Activated gamma-delta T cell (primary cell): ENCODE measurements at places on chromosomes 6 and 20.

GRCh38 chr6:63121166-63121565 lies 90.1 kb upstream of the FKBP1C start:
- DNase-seq = no peak

DNA sequence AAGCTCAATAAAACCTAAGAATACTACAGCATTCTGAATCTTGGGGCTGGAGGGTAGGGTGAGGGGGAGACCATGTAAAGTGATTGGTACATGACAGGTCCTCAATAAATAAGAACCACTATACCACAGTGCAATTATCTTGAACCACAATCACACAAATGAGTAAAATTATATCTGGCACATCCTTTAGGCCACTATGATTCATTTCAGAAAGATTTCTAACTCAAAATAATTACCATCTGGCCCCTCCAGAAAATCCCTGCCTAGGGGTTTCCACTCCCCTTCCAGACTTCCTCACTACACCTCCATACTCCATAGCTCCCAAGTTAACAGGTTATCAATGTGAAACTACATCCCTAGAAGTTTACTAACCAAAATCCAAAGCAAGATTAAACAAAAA lies 19.7 kb downstream of the AKIRIN2 start:
- no peak for DNase-seq

DNA sequence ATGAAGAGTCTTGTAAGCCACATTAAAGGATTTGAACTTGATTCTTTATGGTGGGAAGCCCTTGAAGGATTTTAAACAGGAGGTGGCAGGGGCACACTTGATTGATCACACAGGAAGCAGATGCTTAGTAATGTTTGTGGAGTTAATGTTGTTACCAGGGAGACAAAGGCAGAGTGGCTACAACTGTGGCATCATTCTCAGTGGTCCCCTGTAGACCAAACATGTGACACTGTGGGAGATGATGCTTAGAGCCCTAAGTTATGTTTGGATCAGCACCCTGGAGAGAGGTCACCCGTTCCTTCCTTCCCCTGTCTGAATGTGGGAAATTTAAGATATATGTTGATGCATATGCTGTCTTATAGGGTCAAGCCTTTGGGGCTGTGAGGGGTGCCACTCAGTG lies 53.2 kb downstream of the EIF2S2 start:
- no peak for DNase-seq

DNA sequence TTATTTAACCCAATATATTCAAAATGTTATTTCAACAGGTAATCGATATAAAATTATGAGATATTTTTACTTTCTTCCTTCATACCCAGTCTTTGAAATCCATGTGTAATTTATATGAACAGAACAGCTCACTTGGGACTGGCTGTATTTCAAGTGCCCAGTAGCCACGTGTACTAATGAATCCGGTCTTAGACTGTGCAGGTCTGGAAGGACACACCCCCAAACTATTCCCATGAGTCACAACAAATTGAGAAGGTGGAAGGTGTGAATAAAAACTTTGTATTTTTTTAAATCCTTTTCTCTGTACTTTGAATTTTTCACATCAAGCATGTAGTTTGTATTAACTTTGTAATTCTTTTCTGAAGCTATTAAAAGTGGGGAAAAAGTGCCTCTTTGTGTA lies 2.8 kb downstream of the UNC5CL start:
- no peak for DNase-seq

DNA sequence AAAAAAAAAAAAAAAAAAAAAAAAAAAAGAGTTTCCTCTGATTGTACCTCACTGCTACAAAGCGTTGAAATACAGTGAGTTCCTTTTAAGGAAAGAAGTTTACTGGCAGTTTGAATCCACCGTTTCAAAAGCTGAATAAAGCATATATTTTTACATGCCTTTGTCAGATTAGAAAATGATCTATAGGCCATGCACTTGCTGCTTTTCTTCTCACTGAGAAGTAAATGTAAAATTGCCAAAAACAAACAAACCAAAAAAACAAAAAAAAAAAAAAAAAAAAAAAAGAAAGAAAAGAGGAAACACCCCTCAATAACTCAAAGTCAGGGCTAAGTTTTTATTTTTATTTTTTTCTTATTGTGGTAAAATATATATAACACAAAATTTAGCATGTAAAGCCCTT lies 81.9 kb downstream of the LYRM4 start:
- DNase-seq = no peak

DNA sequence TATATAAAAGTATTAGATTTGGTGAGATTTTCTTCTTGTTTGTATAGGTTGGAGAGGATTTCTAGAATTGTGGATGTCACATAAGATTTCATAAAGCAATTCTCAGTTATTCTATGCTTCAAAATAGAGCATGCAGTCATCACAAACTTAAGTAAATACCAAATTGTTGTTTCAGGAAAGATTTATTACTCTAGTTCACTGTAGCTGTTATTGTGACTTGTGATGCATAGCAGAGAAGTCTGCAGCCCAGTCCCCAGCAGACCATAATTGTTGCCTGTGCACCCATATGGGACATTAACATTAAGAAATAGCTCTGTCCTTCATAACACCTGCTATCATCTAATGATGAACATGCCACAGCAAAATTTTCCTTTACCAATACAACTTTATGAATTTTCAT lies 228.0 kb upstream of the FAM83B start:
- DNase-seq = no peak

DNA sequence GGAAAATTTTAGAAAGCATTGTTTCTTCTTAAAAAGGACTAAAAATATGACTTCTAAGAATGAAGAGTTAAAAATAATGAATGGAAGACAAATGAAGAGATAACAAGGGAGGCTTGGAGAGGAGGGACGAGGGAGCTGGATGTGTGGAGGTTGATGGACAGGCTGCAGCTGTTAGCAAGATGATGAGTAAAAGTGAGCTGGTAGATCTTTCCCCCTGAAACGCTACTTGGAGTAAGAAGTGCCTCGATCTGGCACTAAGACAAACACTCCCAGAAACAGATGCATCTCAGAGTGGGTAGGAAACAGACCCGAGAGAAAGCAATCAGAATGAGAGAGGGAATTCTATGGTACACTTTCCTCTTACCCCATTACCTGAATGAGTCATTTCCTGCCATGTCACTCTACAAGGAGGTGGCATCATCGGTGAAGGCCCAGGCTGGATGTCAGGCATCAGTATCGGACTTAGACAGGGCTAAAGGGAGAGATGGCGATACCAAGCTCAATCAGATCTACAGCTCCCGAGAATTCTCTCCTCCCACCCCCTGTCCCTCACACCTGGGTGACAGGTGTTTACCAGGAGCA lies 154.1 kb upstream of the BMP2 start:
- no peak for DNase-seq

- DNase-seq = no peak
Measured at GRCh38 chr20:32991383-32991782, 12.8 kb downstream of the SUN5 start.

DNA sequence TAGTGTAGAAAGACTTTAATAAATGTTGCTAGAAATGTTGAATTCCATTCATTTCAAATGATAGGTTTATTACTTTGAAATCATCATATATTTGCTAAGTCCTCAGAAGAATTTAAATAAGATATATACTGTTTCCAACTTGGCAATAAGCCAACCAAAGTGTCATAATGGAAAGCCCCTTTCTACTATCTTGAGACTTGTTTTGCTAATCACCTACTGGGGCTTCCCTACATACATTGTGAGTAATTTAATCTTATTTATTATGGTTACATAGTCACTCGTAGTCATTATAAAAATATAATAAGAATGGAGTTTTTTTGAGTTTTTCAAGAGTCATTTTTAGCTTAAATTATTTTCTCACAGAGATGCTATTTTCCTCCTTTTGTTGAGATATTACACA lies 20.7 kb downstream of the COL19A1 start:
- no peak for DNase-seq

- DNase-seq = no peak
Measured at GRCh38 chr6:35016502-35017321, 124.4 kb downstream of the TCP11 start.

GRCh38 chr20:62617711-62618483 lies 24.4 kb upstream of the SLCO4A1 start:
- peak; percentile 47 for DNase-seq

GRCh38 chr6:65289491-65289890 lies 417.5 kb downstream of the EYS start:
- no peak for DNase-seq

GRCh38 chr6:39338397-39338796 lies 15.9 kb upstream of the KCNK16 start:
- no peak for DNase-seq

- DNase-seq = no peak
Measured at GRCh38 chr6:6348256-6348655, 27.8 kb upstream of the F13A1 start.

GRCh38 chr6:30722280-30723112 lies 2.3 kb downstream of the TUBB start:
- peak; percentile 18 for DNase-seq

GRCh38 chr6:20498041-20498385 lies 36.2 kb upstream of the CDKAL1 start:
- DNase-seq = no peak

DNA sequence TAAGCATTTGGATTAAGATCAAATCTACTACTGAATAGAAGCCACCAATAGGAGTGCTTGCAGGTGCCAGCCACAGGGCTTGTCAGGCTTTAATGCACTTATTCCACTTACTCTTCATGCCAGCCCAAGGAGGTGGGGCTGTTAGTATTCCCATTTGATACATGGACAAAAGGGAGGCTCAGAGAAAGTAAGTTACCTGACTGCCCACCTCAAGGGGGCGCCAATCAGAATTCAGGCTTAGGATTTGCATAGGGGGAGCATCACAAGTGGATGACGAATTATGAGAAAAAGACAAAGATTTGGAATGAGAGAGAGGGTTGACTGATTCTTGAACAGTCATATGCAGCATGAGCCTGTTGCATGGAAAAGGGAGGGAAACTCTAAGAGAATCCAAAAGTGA lies 188.4 kb upstream of the TSHZ2 start:
- DNase-seq = no peak

DNA sequence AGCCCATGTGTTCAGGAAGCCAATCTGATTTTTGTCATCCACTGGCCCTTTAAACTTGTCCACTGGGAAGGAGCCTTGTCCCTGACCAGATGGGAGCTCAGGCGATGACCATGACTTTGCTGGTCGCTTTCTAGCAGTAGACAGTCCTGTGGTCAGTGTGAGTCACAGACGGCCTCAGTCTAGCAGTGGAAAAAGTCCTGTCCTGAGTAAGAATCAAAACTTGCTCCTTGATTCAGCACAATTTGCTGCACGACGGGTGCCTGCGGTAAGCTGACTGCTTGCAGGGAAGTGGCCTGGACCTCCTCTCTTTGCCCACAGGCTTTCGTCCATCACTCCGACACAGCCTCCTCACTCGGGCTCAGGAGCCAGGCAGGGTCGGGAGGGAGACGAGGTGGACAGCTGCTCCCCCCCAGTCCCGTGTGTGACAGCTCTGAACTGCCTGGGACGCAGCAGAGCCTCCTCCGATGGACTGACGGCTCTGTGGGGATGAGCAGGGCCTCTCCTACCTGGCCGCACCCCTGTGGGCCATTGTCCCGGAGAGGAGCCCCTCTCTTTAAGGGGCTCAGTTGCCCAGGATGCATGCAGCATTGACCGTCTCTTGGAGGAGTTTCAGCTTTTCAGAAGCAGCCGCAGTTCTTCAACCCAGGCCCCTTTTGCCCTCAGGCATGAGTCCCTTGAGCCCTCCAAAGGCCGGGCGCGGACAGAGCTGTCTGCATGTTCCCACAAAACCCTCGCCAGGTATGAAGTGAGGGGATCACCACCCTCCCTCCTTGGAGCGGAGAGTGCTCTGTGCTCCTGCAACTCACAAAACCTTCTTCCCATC lies 209.2 kb downstream of the ANKRD60 start:
- DNase-seq = no peak

GRCh38 chr6:35449287-35449881 lies 2.8 kb upstream of the FANCE start:
- no peak for DNase-seq

DNA sequence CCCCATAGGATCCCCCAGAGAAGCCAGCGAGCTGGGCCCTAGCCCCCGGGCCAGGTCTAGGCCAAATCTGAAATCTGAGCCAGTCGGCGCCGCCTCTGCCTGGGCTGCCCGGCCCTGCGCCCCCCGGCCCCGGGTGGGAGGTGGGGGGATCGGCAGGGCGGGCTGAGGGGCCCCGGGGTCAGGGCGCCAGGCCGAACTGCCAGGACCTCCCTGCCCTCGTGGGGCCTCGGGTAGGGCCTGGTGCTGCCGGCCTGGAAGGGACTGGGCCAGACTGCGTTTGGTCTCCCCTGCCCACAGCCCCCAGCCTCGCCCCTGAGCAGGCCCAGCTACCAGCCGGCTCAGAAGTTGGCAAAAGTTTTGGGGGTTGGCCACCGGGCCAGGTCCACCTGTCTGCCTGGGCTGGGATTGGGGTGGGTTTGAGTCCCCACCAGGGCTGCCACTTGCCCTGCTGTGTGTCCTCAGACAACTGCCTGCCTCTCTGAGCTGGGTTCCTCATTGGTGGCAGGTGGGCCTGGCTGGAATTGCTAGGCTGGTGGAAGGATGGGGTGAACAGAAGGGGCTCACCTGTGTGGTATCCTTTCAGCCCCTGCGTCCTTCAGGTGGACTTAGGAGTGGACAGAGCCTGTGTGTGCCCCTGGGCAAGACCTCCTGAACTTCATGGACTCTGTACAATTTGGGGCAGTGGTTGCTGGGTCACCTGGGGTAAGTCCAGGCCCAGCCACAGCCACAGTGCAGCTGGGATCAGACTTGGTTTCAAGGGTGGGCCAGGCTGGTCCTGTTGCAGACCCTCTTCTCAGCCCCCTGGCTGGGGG lies 801 bp downstream of the SRC start:
- DNase-seq = no peak

DNA sequence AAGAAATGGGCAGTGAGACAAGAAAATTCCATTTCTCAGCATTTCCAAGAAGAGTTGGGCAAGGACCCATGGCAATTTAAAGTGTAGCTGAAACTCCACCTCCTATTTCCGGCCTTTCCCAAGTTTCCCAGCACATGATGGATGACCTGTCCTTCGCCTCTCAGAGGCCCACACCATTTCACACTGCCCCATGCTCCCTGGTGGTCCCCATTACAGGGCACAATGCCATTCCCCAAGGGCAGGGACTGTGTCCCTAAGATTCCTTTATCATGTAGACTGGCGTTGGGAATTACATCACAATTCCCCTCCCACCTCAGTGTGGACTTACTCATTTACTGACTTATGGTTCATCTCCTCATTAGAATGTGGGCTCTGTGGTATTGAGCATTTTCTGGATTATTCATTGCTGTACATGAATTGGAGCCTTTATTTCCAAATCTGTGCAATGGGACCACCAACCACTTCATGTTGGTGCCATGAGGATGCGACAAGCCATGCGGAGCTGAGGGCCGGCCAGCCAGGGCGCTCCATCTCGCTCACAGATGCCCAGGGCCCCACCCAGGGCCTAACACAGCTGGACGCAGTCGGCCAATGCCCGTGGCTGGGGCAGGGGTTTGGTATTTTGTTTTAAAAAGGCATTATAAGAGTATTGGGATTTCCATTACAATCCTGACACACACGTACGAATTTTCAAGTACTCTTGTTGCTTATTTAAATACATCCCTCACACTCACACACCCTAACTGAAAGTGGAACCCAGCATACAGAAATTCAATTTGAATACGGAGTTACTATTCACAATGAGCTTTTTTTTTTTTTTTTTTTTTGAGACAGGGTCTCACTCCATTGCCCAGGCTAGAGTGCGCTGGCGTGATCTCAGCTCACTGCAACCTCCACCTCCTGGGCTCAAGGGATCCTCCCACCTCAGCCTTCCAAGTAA lies 5.4 kb downstream of the ACSS1 start:
- DNase-seq = no peak
